ENCODE measurements at places on chromosomes 3 and 15. TPM values are rescaled to one million over a fixed set of nuclear protein-coding genes. Genes with fewer than 3 reads are reported as not detected.

FOXB1 gene
- not detected for total RNA-seq

DUOX2 gene
- total RNA-seq, result not detected

PLIN1 gene
- 0.75 TPM for total RNA-seq

TICRR gene
- 0.59 TPM for total RNA-seq

SGO1 gene
- total RNA-seq, result 0.55 TPM

MYD88 gene
- 60.5 TPM for total RNA-seq

SI gene
- not detected for total RNA-seq

HTR3E gene
- total RNA-seq, result not detected

- peak; percentile 91 for DNase-seq
Measured at GRCh38 chr3:98039322-98040024, 4.4 kb upstream of the GABRR3 start.

DNA sequence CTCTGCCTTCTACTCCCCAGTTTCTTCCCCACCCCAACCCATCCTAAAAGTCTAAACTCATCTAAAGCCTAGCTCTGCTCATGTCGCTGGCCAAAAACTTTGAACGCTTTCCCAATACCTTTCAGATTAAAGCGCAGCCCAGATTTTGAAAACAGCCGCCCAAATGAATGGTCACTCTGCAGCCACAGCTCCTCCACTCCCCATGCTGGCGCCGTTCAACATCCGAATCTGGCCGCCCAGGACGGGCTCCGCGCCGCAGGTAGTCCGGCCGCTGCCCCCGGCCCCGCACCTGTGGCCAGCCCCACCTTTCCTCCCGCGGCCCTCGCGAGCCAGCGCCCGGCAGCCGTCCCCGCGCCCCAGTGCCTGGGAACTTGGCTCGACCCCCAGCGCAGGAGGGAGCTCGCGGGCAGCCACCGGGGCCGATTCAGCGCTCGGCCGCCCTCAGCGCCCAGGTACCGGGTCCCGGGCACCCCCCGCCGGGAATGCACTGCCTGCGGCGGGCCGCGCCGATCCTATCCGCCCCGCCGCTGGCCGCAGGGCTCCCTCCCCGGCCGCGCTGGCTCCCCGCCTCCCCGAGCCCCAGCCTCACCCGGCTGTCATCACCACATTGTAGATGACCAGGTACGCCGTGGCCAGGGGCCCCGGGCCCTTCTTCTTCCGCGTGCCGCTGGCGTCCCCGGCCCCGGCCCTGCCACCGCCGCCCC, 417 bp downstream of the HACD2 start:
- peak; percentile 62 for DNase-seq

DNA sequence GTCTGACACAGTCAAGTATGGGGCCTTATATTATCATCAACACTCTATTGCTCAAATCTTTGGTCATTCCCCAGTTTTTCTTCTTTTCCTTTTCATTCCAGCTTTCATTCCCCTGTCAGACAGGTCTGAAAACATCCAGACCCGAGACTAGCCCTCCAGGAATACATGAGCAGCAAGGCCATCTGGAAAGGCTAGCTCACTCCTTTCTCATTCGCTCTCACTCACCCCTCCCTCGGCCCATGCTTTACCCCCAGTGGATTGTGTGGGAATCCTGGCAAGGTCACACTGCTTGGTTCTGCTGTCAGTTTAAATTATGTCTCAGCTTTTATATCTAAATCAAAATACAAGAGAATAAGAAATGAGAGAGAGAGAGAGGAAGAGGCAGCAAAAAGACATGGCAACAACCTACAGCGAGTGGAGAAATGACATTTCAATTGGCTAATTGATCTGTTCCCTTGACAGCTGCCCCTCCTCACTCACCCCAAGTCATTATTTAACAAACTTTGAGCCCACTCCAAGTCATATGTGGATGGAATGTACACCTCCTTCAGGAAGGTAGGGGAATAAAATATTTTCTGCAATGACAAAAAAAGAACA, 962.2 kb downstream of the TUSC7 start:
- no peak for DNase-seq

DNA sequence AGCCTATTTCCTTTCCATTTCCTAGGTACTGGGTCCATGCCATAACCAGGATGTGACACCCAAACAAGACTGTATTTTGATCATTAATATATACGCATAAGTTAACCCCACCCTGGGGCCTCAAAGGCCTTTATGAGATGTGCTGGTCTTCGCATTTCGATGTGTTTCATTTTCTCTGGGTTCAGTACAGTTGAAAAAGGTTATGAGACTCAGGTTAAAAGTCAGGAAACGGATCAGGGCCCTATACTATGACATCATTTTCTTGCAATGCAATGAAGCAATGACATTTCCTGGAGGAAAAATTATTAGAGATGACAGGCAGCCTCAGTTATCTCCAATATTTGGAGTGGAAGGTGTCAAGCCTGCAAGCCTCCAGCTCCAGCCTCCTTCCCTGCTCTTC, 31.7 kb downstream of the TMEM212 start:
- DNase-seq, result no peak

GRCh38 chr3:137468446-137468845, 295.7 kb upstream of the SOX14 start:
- no peak for DNase-seq

DNA sequence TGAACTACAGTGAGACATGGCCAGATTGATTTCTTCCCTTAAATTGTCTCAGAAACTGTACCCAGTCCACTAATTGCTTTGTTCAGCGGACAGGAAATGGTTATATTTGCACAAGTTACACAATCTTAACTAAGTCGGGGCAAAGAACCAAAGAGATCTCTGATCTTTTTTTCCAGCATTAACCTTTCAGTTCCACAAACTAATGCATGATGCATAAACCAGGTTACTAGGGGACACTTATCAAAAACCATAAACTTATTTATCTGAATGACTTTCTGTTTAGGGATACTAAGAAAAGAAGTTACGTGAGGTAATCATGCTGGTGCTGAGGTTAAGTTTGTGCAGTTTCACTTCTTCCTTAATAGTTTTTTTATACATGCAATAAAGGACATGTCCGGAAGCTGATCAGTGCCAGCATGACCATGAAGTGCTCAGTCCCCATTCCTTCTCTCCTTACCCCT, 22.4 kb downstream of the FNDC3B start:
- no peak for DNase-seq

- no peak for DNase-seq
Measured at GRCh38 chr3:71132995-71133730, 450.4 kb downstream of the FOXP1 start.

DNA sequence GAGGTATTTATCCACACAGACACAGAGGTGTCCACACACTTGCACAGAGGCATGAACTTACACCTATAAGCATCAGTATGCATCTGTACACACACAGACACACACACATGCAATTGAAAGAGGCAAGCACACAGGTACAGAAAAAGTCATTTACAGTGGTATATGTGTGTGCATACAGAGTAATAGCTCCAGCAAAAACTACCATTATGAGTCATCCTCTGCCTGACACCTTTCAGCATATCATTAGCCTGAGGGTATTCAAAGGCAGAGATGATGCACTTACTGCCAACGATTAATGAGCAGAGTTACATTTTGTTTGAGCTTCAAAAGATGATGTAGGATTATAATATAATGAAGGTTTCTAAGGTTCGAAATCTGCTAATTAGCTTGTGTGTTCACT, 100.3 kb upstream of the TPRG1 start:
- DNase-seq, result no peak

DNA sequence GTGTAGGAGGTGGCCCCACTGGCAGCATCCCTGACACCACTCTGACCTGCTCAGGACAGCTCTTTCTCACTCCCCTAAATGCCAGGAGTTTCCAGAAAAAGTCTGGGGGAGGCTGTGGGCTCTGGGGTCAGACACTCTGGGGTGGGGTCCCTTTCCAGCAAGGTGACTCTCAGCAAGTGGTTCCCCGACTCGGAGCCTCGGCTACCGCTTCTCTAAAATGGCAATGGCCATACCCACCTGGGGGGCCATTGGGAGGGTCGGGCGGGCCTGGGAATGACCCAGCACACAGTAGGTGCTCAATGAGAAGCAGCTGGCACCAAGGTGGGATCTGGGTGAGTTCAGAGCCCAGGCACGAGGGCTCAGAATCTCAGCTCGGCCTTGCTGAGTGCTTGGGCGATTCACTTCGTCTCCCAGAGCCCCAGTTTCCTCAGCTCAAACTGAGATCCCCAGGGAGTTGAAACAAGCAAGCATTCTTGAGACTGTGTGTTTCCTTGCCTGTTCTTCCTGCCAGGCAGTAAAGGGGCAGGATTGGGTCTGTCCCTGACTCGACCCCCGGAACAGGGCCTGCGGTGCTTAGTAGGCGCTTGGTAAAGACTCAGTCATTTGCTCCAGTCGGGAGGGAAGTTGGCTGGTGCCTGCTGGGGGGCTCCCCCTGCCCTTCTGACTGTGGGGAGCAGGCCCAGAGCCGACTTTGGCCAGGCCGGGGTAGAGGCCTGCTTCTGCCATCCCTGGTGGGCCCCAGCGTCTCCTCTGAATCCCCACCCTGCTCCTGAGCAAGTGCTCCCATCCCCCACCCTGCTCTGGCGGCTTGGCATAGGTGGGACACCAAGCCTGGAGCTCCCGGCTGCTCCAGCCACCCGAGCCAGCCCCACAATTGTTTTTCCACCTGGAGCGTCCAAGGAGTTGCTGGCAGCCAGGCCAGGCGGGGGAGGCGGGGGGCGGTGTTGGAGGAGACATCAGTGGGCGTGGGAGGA, 32.9 kb upstream of the FBLN2 start:
- no peak for DNase-seq

- DNase-seq, result no peak
Measured at GRCh38 chr3:41000471-41000870, 198.8 kb upstream of the CTNNB1 start.

DNA sequence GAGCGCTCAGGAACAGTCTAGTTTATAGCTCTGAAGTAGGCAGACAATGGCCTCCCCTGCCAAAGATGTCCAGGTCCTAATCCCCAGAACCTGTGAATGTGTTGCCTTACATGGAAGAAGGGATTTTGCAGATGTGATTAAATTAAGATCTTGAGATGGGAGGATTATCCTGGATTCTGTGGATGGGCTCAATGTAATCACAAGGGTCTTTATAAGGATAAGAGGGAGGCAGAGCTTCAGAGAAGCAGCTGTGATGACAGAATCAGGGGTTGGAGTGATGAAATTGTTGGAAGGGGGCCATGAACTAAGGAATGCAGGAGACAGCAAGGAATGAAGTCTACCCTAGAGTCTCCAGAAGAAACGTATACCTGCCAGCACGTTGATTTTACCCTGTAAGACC, 14.0 kb upstream of the GK5 start:
- no peak for DNase-seq

DNA sequence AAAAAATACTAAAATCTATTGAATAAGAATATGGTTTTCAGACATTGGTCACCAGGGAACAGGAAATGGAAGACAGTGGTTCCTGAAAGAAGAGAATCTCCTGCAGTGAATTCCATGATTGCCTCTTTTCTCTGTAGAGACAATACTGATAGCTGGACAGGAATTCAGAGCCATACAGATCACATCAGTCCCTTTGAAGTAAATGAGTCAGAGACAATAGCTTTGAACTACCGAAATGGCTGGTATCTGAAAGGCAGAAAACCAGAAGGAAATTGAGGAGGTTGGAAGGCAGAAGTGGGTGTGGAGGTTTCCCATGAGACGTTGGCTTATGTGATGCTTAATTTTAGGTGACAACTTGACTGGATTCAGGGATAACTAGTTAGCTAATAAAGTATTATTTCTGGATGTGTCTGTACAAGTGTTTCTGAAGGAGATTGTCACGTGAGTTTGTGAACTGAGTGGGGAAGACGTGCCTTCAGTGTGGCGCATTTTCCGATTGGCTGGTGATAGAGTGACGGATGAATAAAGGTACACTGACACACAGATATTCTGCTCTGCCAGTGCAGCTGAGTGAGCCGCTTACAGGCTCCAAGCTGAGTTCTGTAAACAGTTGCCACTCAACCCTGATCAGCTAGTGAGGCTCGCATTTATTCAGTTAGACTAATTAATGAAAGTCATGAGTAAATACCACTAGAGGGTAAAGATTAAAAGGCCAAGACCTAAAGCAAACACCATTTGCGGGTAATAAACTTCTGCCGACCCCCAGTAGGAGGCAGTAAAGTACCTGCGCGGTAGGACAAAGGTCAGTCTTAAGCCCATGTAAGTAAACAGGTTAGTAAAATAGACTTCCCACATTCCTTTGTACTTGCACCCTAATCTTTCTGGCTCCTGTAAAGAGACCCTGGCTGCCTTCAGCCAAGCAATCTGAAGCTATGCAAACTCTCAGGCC, 1298.6 kb downstream of the SI start:
- no peak for DNase-seq

GRCh38 chr3:187064210-187065115, 74.8 kb downstream of the RPL39L start:
- no peak for DNase-seq

GRCh38 chr15:90782442-90782841, 65.3 kb downstream of the BLM start:
- no peak for DNase-seq

DNA sequence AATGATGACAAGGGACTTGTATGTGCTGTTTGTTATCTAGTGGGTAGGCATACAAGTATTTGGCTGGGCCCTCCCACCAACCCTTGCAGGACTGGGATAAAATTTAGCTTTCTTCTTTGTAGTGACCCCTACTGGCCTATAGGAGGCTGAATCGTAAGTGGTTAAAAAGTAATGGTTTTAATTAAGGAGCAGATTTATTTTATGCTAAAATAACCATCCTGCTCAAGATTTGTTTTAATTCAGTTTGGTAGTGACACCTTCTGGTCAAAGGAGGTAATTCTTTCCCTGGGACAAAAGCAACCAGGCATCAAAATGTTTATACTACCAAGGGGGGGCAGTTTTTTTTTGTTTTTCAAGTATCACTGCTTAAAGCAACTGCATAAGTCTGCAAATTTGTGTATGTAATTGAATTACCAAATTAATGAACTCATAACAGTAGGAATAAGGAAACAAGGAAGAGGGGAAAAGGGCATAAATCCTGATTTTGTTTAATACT, 70.7 kb downstream of the TOP2B start:
- peak; percentile 61 for DNase-seq

DNA sequence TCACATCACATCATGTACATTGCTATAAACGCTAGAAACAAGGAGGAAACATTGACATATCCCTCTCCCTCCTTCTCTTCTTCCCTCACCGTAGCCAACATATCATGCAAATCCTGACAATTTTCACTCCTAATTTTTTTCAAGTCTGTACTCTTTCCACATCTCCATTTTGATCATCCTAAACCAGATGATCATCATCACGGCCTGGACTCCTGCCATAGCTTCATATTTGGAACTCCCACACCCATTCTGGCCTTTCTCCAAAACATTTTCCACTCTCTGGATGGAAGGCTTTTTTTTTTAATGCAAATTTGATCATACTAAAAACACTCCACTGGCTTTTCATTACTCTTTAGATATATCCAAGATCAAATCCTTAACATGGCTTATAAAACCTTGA, 248.0 kb upstream of the CNTN3 start:
- no peak for DNase-seq

Data from natural killer cell (primary cell).